Type B pancreatic cell (in vitro differentiated cells): ENCODE measurements at places on chromosomes 4 and X. TPM values are rescaled to one million over a fixed set of nuclear protein-coding genes. Genes with fewer than 3 reads are reported as not detected.

The TCEAL2 gene
- total RNA-seq = 2.8 and 3.1 TPM in 2 replicates

The CACNA1F gene
- 0.17 and 0.48 TPM in 2 replicates for total RNA-seq

The CCSER1 gene
- total RNA-seq = 18.1 and 25.5 TPM in 2 replicates

DNA sequence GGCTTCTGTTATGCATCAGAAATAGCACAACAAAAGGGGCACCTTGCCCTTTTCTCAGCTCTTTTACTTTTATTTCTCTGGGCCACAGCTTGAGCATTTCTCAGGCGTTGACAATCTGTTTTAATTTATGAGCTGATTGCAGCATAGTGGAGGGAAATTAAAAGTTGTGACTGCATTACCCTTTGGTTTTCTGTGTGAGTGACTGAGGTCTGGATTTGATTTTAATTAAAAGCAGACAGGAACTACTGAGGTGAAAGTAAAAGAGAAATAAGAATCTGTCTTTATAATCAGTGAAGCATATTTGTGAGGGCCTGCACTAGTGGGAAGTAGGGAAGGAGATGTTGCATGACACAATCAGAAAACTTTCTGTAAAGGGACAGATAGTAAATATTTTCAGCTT is 43.4 kb upstream of the GEMIN8 start:
- DNase-seq = no peak

- DNase-seq = no peak
These were observed 45.0 kb upstream of the SH3RF1 start for GRCh38 chr4:169315530-169316343.

- no peak for DNase-seq
These were observed 10.1 kb downstream of the WFS1 start for GRCh38 chr4:6279582-6280289.

DNA sequence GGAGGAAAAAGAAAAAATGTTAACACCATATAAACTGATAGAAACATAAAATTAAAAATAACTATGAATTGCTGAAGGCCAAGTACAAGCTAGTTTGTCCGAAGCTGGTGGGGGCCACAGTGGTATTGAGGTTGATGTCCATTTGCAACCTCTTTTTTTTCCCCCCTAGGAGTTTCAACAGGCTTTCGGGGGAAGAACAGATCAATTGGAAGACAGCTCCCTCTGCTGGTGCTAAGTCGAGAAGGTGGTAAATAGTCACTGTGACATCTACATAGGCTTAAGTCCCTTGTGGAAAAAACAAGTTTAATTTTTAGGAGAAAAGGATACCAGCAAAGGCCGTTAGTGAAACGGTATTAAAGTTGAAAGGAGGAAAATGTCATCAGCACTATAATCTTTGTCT is 115.7 kb upstream of the ZXDA start:
- DNase-seq = no peak

DNA sequence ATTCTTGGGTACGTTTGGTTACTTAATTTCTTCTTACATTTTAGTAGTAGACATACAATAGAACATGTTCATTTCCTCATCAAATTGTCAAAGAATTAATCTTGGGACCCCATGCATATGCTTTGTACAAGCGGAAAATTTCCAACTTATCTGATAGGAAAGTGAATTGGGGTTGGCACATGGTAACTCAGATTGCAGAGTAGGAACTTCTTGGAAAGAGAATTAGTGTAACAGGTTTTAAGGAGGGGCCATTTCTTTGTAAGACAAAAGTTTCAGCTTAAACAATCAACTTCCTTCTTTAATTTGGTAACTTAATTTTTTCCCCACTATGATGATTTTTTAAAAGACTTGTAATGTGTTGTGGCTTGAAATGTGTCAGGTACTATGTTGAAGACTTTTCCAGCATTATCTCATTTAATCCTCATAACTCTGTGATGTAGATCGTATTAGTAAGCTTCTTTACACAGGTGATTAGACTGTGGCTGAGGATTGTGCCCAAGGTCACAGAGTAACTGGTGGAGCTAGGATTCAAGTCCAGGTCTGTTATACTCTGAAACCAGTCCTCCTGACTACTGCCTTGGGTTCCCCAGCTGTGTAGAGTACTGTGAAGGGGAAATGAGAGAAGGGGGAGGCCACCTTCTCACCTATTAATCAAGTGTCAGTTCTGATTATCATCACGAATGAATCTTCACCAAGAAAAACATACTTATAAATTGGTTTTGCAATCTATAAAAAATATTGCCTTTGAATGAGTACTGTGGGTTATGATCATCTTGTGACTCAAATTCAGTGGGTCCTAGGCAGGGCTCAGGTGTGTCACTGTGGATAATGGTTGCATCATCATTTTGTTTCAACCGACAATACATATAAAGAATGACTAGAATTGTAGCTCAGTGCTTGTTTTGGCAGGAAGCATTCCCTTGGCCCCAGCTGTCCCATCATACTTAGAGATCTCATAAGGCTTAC is 4.3 kb downstream of the GK start:
- no peak for DNase-seq

- DNase-seq = no peak
These were observed 33.1 kb downstream of the DLG3 start for GRCh38 chrX:70477734-70478075.

GRCh38 chr4:37662251-37662650 is 23.9 kb downstream of the RELL1 start:
- no peak for DNase-seq

GRCh38 chr4:155496294-155496626 is 119.5 kb upstream of the MAP9 start:
- no peak for DNase-seq

DNA sequence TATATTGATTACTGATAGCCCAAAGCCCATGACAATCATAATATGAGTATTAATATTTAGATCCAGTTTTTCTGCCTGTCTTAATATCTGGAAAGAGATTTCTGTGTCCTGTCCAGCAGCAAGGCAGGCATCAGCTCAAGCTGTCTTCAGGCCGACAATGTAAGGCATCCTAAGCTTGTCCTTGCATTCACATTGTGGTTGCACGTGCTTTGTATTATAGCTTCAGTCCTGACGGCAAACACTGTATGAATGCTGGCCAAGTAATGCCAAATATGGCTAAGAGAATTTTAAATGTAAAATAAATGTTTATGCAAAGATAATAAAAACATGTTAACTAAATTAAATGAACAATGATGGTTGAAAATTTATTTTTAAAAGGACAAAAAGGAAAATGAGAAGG is 255.7 kb upstream of the RPS6KA3 start:
- no peak for DNase-seq

GRCh38 chr4:20486433-20486832 is 213.8 kb upstream of the PACRGL start:
- DNase-seq = no peak

DNA sequence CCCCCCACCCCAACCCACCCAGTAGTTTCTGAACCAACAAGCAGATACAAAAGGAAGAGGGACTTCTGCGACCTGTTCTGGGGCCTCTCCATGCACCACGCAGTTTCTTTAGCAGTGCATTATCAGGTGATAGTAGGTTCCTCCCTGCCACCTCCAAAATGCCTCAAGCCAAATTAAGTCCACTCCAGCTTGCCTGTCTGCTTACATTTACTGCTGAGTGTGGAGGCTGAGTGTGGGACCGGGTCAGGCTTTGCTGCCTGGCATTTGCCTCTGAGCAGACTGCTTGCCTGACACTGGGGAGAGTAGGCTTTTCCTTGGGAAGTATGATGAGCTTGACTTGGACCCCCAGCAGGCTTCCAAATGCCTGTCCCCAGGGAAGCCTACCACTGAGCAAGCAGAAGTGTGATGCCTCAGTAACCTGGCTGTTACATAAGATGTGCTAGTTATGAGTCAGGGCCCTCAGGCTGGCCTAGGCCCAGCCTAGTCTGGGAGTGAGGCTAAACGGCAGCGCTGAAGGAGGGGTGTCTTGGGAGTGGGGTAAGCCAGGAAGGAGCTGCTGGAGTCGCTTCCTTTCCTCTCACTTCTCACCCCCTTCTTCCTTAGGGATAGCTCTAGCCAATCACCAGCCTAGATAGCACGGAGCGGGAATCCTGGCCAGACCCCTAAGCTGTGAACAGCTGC is 9.0 kb downstream of the TSC22D3 start:
- no peak for DNase-seq

- DNase-seq = no peak
These were observed 349.9 kb downstream of the FSTL5 start for GRCh38 chr4:161813889-161814288.

- DNase-seq = no peak
These were observed 88.6 kb downstream of the HHIP start for GRCh38 chr4:144734522-144734921.

DNA sequence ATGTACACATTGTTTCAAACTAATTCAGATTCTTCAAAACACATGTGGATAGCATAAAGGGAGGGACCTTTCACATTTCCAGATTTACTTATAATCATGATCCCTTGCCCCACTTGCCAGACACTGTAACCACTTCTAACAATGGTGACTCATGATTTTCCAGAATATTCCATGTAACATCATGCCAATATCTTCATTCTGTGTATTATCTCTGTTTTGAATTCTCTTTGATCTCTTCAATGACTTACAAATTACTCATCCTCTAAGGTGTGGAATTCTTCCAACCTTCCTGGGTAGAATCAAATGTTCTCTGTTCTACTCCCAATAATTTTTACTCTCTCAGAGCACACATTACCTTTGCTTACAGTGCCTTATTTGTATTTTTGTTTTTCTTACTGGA is 517.1 kb downstream of the PCDH7 start:
- DNase-seq = no peak

DNA sequence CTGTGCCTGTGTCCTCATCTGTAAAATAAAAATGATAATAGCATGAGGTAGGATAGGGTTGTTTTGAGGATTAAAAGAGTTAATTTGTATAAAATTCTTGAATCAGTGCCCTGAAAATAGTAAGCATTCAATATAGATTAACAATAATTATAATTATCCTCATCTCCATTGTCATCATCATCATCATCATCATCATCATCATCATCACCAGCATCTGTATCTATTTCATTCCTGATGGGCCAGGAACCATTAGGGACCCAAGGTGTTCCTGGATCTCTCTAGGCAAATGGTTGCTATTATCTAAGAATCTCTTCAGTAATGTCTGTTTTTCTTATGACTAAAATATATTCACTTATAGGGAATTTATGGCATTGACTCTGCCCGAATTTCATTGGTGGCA is 31.6 kb downstream of the RASSF6 start:
- DNase-seq = no peak

DNA sequence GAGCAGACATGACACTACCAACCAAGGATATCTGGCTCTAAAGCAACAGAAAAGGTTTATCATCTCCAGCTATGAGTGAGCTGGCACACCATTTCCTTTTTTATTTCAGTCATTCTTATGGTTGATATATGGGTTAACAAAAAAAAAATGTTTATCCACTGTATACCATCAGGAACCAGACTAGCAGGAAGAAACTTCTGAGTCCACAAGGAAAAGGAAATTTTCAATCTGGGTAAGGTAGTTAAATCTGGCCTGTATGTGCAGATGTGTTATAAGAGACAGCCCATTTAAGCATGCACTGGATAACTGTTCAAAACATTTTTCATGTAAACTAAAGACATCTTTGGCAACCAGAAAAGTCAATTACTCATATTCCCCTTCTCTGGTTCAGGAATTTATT is 35.0 kb downstream of the AMMECR1 start:
- no peak for DNase-seq

GRCh38 chr4:25271866-25272265 is 38.0 kb downstream of the PI4K2B start:
- DNase-seq = no peak

DNA sequence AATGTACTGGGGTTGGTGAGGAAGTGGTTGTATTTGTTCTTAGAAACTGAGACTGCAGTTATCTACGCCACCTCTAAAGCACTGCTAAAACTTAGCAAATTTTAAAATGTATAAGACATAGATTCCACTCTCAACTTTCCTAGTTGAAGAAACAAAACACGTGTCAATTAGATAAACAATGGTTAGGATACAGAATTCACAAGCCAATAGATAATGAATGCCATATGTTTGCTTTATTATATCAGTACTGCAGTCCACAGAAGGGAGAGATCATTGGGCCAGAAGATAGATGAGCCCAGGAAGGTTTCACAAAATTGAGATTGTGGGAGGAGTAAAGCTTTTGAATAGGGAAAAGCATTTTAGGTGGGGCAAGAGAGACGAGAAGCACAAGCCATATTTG is 14.3 kb downstream of the TMEM33 start:
- no peak for DNase-seq

GRCh38 chrX:47797084-47797483 is 39.6 kb upstream of the ZNF81 start:
- no peak for DNase-seq

DNA sequence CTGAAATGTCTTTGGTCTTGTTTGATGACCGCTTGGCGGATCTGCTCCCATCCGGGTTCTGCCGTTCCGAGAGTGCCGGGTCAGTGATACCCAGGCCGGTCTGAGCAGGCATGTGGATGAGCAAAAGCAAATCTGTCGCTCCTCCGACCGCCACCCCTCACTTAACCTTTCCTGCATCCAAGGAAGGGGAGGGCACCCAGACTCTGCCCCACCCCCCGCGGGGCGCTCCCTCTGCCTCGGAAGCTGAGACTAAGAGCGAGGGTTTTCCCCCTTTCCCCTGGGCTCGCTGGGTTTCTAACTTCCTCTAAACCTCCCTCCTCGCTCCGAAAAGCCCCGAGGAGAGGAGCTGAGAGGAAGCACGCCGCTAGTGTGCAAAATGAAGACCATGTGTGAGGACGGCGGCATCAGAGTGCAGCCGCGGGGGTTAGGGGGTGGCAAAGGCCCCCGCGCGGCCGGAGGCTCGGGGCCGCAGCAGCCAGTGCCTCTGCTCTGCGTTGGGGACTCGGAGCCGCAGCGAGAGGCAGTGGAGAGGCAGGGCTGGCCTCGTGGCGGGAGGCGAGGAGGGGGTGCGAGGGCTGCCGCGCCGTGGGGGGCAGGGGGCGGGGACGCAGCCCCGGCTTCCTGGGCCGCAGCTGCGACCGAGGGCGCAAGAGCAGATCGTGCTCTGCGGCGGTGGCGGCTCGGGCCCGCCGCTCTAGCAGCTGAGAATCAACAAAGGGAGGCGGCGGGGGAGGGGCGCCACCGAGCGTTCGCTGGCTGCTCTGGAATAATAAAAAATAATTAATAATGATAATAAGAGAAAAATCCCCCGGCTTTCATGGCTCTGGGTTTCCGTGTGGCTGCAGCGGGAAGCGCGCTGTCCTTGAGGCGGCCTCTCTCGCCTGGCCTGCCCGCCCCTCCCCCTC is 55.8 kb upstream of the BCOR start:
- DNase-seq = no peak

- no peak for DNase-seq
These were observed 7.7 kb upstream of the WDR13 start for GRCh38 chrX:48589482-48590162.

DNA sequence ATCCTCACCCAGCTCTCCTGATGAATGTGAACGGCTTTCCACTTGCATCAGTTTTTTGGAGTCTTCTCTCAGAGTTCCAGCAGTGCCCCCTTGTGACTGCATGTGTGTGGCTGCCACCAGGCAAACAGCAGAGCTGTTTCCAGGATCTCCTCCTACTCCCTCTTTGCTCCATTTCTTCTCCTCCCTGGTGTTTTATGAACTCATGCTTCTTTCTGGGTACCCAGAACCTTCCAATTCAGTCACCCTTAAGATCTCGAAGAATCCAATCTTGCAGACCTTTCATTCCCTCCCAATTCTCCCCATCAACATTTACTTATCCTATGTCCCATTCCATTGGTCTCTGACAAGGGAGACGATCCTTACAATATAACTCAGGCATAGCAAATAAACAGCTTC is 6.8 kb upstream of the TCEANC start:
- no peak for DNase-seq
